ENCODE measurements at places on chromosomes 3 and 15. TPM values are rescaled to one million over a fixed set of nuclear protein-coding genes. Genes with fewer than 3 reads are reported as not detected.
A peak's percentile ranks its signal among the peaks of the same experiment; 100 is the strongest.

DNA sequence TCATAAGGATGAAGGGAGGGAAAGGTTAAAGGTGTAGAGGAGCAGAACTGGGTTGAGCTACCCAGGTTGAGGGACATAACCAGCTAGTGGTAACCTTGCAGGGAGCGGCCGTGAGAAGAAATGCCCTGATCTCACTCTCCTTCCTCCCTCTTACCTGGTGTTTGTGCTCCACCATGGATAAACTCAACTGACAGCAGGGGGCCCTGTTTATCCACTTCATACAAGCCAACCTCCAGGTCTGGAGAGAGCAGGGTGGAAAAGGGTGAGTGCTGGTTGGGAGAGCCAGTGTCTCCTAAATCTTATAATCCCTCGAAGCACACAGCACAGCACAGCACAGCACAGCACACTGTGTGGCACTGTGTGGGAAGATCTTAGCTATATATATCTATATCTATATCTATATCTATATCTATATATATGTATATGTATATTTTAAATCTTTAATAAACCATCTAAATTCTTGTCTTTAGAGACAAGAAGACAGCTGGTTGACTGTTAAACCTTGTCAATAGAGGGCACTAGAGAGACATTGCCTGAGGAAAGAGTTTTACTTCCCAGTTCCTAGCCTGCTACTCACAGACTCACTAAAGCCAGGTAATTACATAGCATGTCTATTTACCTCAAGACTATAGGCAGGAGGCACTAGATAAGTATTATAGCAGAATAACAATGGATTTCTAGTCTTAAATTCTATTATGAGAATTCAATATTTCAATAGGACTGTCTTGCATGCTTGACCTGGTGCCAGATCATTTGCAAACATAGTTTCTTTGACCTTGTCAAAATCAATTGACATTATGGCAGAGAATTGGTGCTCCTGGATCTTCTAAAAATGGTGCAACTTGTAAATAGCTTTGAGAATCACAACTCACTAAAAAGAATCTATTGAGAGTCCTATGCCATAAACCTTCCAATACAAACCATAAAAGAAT, 21.7 kb upstream of the FMN1 start:
- DNase-seq, result no peak

DNA sequence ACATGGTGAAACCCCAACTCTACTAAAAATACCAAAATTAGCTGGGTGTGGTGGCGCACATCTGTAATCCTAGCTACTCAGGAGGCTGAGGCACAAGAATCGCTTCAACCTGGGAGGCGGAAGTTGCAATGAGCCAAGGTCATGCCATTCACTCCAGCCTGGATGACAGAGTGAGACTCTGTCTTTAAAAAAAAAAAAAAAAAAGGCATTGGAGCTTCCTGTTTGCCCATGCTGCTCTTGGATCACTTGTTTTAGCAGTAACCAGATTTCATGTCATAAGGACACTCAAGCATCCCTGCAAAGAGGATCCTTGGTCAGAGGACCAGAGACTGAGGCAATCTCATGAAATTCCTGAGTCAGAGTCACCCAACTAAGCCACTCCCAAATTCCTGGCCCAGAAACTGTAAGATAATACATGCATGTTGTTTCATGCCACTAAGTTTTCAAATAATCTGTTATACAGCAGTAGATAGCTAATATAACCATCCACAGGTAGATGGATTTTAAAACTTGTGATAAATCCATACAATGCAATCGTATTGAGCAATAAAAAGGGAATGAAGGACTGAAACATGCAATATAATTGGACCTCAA, 82.0 kb upstream of the XXYLT1 start:
- DNase-seq, result peak; percentile 88

DNA sequence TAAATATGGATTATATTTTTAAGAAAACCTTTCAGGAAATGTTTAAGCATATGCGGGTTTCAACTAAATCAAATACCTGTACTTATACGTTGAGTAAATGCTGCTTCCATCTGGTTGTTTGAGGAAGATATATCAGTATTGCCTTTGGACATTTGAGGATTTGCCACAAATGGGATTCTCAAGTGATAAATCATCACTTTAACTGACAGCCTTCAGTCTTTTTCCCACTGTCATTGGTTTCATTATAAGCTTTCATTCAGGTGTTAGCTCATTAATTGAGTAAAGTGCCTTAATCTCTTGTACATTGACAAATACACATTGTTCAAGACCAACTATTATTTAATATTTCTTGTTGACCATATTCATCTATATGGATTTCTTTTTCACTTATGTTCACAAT, 217.2 kb downstream of the EDEM1 start:
- DNase-seq, result no peak

- no peak for DNase-seq
These were observed 93.3 kb downstream of the ADAMTSL3 start for GRCh38 chr15:83747050-83747717.

GRCh38 chr3:141124715-141125114, 73.6 kb downstream of the SPSB4 start:
- DNase-seq, result no peak

DNA sequence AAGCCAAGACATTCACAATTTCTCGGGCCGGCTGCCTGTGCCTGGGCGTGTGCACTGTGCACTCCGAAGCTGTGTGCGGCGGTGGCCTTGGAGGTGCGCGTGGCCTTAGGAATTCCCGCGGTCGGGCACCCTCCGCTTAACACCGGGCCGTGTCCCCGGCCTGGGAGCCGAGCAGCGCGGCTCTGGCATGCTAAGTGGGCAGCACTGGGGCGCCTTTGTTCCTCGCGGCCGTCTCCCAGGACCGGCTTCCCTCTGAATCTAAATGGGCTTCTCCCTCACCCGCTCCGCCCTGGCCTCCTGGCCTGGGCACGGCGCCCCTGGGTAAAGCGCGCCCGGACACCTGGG, 498 bp upstream of the ARNT2 start:
- peak; percentile 73 for DNase-seq

GRCh38 chr3:30520699-30521098, 85.7 kb upstream of the TGFBR2 start:
- DNase-seq, result no peak

GRCh38 chr3:13095408-13095937, 22.2 kb upstream of the IQSEC1 start:
- no peak for DNase-seq

DNA sequence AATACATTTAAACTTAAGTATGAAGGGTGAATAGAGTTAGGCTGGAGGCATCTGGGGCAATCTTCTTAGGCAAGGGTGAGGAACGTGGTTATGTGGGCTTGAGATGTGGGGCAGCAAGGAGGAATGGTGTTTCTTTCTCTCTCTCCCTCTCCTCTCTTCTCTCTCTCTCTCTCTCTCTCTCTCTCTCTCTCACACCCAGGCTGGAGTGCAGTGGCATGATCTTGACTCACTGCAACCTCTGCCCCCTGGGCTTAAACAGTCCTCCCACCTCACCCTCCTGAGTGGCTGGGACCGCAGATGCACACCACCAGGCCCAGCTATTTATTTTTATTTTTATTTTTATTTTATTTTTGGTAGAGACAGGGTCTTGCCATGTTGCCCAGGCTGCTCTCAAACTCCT, 4.0 kb upstream of the MGA start:
- DNase-seq, result no peak

DNA sequence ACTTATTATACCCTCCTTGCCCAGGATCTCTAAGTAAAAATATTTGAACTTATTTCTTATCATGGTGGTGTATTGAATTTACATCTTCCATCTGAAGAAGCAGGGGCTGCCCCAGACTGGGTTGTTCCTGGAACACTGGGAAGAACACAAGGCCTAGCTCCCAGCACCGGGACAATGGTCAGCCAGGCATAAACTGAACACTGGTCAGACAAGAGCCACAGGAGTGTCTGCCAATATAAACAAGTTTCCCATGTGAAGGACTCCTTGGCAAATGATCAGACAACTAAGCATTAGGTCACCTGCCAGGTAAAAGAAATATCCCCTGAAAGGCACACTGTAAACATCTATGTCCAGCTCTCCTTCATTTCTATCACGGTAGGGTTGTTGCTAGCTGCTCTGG, 172.4 kb downstream of the ATP8B4 start:
- no peak for DNase-seq

GRCh38 chr3:79521221-79521848, 246.5 kb downstream of the ROBO1 start:
- DNase-seq, result no peak

- DNase-seq, result peak; percentile 37
These were observed 78.5 kb upstream of the CHD2 start for GRCh38 chr15:92821491-92822116.

DNA sequence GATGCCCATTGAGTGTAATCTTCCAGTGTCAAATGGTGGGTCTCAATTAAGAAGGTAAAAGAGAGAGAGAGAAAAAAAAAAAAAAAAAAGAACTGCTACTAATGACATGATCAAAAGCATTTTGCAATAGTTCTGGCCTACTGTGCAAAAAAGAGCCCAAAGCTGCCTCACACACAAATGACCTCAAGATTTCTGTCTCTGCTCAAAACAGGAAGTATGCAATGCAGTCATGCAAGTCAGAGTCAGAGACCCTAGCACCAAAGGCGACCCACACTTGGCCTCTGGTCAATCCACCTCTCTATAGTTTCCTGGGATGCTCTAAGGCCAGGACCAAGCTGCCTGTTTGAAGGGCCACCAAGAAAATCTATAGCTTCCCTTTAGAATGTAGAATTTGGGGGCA, 323.5 kb downstream of the VPS13C start:
- no peak for DNase-seq

DNA sequence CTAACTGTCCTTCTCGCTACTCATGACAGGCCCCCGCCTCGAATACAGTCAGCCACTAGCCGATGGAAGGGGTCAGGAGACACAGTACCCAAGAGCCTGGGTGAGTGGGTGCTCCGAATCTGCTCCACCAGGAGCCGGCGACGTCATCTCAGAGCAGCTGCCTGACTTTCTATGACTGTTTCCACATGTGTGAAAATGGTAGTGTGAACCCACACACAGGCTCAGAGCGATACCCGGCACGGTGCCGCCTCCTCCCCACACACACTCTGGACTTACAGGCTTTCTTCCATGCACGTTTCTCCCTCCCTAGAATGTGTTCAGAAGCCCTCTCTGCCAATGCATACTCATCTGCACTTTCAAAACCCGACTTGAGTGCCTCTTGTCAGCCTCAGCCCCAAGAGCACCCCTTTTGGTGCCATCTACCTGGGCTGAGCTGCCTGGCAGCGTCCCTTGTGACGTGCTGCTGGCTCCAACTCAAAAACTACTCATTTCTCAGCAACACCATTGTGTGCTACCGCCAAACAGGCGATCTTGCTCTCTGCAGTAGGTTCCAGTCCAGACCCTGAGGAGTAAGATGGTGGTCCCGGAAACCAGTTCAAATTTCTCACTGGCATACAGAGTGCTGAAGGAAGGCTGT, 29.7 kb downstream of the VGLL4 start:
- peak; percentile 25 for DNase-seq

DNA sequence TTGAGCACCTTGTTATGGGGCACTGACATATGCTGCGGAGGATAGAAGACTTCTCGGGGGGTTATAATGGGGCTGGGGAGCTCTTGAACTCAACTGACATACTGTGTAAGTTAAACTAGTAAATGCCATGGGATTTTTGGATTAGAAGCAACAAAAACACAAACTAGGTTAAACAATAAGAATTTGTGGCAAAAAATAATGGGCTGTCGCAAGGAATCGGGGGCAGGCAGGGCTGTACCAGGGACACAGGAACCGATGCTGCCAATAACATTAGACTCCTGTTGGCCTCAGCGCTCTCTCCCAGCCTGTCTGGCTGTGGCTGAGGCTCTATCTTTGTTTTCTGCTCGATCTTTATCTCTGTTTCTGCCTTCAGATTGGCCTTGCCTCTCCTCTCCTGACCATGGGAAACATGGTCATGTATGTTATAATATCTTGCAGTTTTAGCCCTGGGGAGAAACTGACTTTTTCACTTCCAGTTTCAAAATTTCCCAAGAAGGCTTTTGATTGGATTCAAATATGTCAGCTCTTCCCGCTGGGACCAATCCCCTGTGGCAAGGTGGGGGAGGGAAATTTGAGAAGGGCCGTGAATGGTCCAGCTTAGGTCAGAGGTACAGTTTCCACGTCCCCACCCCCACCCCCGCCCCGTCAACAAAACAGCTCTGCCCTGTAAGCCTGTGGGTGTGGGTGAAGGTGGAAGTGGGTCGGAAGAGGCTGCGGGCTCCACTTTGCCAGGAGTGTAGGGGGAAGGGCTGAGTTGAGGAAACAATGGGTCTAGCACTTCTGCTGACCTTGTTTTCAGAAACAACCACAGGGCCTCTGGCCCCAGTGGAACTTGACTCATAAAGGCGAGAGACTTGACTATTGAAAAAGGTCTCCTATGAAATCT, 161.1 kb upstream of the TBL1XR1 start:
- DNase-seq, result peak; percentile 86

DNA sequence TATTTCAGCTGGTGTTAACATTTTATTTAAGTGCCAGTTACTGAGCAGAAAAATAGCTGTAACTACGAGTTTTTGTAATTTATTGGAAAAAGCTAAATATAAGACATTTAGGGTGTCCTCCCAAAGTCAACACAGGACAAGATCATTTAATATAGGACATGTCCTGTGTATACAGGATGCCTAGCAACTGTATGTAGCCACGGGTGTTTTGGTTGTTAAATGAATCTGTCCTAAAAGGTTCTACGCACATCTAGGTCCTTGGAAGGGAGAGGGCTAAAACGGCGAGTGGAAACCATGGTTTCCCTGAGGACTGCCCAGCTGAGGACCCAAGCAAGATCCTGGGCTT, 565 bp upstream of the ZNF621 start:
- DNase-seq, result no peak

- DNase-seq, result no peak
These were observed 93.2 kb downstream of the SLCO3A1 start for GRCh38 chr15:91946581-91947292.

GRCh38 chr15:91517491-91518200, 335.9 kb upstream of the SLCO3A1 start:
- no peak for DNase-seq

- DNase-seq, result no peak
These were observed 775 bp downstream of the TTC21A start for GRCh38 chr3:39108200-39108710.

DNA sequence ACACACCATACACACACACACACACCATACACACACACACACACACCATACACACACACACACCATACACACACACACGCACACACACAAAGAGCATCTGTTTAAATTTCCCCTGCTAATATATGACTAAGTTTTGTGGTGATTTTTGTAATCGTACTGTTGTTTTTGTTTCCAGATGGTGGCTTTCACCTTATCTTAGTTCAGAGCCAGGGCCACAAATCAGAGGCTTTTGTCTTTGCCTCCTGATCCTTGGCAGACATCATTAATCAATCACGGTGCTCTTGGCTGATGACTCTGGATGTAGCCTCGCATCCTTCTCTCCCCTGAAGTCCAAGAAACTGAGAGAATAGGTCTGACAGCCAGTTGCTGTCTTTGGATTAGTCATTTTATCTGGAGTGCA, 52.1 kb downstream of the EDEM1 start:
- DNase-seq, result no peak

GRCh38 chr3:170585008-170585936, 603 bp downstream of the SLC7A14 start:
- peak; percentile 83 for DNase-seq

Gene STX19
- total RNA-seq, result not detected

Gene CCDC191
- 4.0 TPM for total RNA-seq

Gene LRRK1
- 15.2 TPM for total RNA-seq

Gene SLC24A5
- not detected for total RNA-seq

Gene APH1B
- 17.7 TPM for total RNA-seq

Gene OCA2
- not detected for total RNA-seq

Gene NMNAT3
- total RNA-seq, result 0.59 TPM

Gene MESP2
- total RNA-seq, result 0.72 TPM

Gene CCR8
- total RNA-seq, result not detected

Gene CYP8B1
- total RNA-seq, result not detected

Gene PPARG
- 7.2 TPM for total RNA-seq

Gene SAMD7
- total RNA-seq, result not detected
